ENCODE measurements at places on chromosomes 12 and 14.

GRCh38 chr12:119446459-119446858, 111.9 kb downstream of the CCDC60 start:
- no peak for DNase-seq

- no peak for DNase-seq
Measured at GRCh38 chr12:128930606-128931005, 77.3 kb downstream of the GLT1D1 start.

DNA sequence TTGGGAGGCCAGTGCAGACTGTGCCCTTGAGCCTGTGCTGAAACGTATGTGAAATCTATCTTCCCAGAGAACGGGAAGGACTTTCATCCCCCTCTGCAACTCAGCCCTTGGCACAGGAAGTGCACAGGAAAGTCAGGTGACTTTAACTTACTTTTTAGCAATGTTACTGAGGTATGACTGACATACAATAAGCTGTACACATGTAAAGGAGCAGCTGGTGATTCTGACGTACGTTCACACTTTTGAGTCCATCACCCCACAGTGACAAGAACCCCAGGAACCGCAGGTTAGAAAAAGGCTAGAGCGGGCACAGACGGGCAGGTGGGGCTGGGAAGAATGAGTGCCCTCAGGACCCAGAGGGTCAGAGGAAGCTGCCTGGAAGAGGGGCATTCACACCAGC, 48.0 kb downstream of the ARL6IP4 start:
- no peak for DNase-seq

GRCh38 chr14:64174922-64175782, 119.0 kb downstream of the ESR2 start:
- no peak for DNase-seq

- DNase-seq: peak; percentile 68
Measured at GRCh38 chr14:101731187-101732080, 30.1 kb upstream of the PPP2R5C start.

GRCh38 chr14:77691259-77691658, 16.6 kb downstream of the ALKBH1 start:
- no peak for DNase-seq

- no peak for DNase-seq
Measured at GRCh38 chr12:108570743-108571608, 8.6 kb downstream of the ISCU start.

DNA sequence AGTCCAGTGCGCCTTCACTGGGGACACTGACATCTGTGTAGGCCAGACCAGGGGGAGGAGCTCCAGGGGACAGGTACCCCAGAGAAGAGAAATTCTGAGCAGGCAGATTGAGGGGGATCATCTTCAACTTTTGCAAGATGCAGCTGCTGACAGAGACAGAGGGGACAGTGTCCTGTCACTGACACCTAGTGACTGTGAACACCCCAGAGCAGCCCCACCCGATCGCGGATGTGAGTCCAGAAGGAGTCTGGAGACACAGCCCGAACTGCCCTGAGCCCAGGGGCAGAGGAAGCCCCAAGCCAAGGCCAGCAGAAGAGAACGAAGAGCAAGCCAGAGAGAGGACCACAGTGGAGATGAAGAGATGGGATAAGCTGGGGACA, 21.7 kb upstream of the LRTM2 start:
- DNase-seq: no peak

- no peak for DNase-seq
Measured at GRCh38 chr12:130987151-130987931, 33.6 kb downstream of the ADGRD1 start.

DNA sequence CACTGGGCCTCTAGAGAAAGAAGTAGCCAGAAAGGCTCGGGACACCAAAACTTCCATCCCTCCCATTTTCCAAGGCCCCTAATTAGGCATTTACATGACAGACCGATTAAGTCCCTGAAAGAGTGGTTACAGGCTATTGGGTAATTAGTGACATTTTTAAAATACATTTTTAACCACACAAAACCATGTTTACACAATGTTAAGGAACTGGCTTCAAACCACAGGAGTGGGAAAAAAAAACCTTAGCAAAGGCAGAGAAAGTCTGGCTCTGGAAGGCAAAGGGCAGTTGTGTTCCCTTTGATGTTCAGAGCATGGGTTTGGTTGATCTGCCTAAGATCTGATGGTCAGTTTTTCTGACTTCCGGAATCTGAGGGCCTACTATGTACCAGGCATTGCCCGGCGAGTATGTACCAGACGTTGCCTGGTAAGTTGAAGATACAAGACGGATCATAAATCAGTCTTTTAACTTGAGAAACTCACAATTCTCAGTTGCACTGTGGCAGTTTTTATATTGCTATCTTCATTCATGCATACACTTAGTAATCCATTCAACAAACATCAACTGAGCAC, 576.5 kb downstream of the MED13L start:
- no peak for DNase-seq

- no peak for DNase-seq
Measured at GRCh38 chr14:35202195-35202594, 79.8 kb downstream of the PRORP start.

- DNase-seq: no peak
Measured at GRCh38 chr12:14691560-14691959, 4.8 kb downstream of the GUCY2C start.

DNA sequence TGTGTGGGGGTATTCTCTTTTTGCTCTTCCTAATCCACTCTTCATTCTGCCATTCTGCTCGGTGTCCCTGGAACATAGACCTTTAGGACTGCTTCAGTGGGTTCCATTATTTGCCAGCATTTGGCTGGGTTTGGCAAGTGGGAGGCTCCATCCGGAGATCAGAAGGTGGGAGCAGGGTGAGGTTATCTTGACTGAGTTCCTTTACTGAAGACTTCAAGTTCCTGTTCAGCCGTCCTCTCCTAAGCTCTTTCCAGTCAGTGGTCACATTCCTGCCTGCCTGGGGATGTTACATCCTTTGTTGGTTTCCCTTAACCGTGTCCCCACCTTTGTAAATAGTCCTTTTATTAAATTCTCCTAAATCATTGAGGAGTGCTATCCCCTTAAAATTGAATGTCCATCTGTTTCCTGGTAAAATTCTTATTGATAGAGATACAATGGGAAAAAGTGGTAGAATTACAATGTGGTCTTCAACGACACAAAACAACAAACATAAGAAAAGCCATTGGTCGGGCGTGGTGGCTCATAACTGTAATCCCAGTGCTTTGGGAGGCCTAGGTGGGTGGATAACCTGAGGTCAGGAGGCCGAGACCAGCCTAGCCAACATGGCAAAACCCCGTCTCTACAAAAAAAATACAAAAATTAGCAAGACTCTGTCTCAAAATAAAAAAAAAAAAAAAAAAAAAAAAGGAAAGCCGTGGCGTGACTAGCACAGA, 5.0 kb upstream of the MIA2 start:
- no peak for DNase-seq

DNA sequence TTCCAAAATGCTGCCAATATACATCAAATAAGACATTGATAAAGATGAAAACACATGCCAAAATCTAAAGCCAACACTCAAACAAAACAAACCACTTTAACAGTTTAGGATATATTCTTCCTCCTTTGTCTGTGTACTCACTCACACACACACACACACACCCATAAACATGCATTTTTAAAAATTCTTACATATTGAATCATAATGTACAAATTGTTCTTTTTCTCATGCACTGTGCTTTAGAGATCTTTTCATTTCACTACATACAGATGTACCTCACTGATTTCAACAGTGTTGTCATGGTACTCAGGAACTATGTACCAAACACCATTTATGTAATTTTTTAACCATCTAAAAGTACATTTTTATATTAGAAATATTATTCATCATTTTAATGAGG, 9.5 kb upstream of the RERG start:
- no peak for DNase-seq

GRCh38 chr12:85672436-85672835, 163.8 kb downstream of the RASSF9 start:
- DNase-seq: no peak

DNA sequence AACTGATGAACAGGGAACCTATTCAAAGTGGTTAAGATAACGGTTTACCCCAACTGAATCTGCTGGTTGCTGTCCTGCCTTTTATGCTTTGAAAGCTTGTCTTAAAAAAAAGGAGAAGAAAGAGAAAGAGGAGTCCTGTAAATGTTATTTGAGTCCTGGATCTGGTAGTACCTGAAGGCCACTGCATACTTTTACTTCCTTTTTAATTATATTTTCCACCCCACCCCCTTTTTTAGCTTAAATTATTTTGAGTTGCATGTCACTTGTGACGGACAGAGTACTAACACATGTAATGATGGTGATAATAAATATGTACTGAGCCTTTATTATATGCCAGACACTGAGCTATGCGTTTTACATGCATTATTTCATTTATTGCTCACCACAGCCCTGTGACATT, 2.5 kb upstream of the AMIGO2 start:
- DNase-seq: no peak

DNA sequence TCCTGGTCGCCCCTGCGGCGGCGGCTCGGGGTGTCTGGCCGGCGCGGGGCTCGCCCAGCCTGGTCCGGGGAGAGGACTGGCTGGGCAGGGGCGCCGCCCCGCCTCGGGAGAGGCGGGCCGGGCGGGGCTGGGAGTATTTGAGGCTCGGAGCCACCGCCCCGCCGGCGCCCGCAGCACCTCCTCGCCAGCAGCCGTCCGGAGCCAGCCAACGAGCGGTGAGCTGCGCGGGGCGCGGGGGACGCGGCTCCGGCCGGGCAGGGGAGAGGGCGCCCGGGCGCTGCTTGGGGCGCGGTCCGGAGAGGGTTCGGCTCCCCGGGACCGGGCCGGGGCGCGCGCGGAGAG, at the start of gene LGALS3:
Gene LGALS3 (plus strand): TSS at position 167 of the 342 bp plus-strand sequence. CDS start 8,122 bp downstream, outside the sequence.
- peak; percentile 47 for DNase-seq

GRCh38 chr14:101471723-101472517, 89.4 kb upstream of the DIO3 start:
- no peak for DNase-seq

DNA sequence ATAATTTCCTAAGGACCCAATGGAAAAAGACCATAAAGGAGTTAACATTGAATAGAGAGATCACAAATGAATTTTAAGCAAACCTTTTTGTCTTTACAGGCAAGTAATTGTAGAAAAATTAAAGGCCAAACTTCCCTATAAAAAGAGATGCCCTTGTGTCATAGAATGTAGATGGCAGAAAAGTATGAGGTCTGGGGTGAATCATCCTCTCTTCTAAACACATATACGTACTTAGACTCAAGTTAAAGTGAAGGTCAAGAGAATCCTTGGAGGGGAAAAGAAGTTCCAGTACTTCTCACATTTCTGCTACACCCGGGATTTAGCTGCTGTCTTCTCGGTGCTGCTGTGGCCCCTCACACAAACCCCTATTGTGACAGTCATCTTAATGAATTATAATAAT, 116.2 kb upstream of the ARID2 start:
- no peak for DNase-seq

DNA sequence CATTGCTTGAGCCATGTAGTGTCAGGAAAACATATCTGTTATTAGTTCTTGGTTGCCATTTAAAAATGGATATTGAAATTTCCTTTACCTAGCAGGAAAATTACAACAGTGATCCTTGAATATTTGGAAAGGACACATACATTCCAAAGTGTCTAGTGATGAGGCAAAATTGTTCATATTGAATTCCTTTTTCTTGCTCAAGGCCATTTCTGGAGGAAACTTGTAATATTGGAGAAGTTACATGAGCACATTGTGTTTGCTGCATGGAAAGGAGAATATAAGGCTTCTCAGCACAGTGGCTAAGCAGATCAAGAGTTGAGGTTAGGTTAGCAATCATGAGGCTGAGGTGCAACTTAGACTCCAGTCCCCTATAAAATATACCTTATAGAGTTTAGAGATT, 121.9 kb downstream of the PDE3A start:
- no peak for DNase-seq
